ENCODE measurements at places on chromosomes 4 and X. TPM values are rescaled to one million over a fixed set of nuclear protein-coding genes. Genes with fewer than 3 reads are reported as not detected.

DNA sequence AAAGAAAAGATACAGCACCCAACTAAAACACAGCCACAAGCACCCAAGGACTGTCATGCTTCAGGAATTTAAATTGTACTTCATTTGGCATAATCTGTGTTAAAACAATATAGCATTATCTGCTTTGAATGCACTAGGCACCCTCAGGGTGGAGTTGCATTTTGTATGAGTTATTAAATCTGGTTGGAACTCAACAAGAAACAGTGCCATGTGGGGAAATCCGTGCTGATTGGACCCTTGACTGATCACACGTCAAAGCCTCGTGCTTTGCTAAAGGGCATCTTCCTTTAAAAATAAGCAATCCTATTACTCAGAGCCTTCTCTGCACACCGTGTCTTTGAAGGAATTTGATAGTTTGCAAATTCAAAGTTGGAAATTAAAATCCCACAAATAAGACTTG lies 35.4 kb downstream of the IGFBP7 start:
- H3K27me3 ChIP-seq = no peaks in the 10 kb centered on the region
- peak overlapping the region; percentile 9 for H3K27ac ChIP-seq
- peaks cover 3% of the 10 kb centered on the region for H3K36me3 ChIP-seq
- H3K4me3 ChIP-seq = no peak overlapping the region

DNA sequence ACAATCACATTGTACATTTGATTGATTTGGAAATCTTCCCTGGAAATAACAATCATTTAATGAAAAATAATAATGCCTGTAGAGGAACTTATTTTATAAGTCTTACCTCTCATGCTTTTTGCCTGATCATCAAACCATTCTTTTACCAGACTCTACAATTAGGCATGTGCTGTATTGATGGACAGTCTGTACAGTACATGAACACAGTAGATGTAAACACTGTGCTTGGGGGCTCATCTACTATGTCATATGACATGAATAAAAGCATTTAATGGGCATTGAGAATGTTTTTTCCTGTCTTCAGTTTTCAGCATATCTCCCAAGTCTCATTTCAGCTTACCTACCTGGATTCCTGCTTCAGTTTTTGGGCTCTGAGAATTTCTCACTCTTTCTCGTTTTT lies 1070.9 kb downstream of the STIM2 start:
- H3K27me3 ChIP-seq = no peaks in the 10 kb centered on the region
- no peak overlapping the region for H3K27ac ChIP-seq
- no peak overlapping the region for H3K4me3 ChIP-seq

DNA sequence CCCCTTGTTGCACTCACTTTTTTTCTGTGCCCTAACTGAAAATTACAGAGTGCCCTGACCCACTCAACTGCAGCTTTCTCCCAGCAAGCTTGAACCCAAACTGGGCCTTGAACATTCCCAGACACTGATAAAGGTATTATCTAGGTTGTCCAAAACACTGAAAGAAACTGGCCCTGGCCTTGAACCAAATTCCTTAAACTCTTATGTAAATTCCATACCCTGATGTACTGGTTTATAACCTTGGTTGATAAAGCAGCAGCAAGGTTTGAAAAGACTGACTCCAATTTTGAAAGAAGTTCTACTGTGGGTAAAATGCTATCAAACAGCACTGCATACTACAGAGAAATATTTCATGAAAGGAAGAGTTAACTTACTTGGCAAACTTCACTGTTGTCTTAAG lies 125.6 kb downstream of the PHF8 start:
- no peaks in the 10 kb centered on the region for H3K36me3 ChIP-seq
- H3K27me3 ChIP-seq = no peaks in the 10 kb centered on the region
- DNase-seq = no peak
- no peaks in the 10 kb centered on the region for H3K4me1 ChIP-seq
- H3K27ac ChIP-seq = no peak overlapping the region

DNA sequence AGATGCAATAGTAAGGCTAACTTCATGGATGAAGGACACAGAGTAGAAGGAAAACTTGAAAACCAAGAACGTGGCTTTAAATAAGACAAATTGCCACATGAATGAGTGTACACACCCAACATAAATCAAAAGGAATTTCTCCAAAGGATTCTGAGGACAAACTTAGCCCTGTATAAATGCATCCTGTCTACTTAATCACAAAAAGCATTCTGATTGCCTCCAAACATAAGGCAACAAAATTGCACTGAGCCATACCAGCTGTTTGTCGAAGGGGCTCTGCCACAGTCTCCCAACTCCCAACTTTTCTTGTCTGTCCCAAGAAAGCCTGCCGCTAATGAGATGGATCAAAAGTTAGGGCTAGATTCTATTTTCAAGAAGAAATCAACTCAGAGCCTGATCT lies 194.3 kb downstream of the SOWAHB start:
- H3K27ac ChIP-seq = peak overlapping the region; percentile 94
- H3K4me1 ChIP-seq = peaks cover 29% of the 10 kb centered on the region
- H3K4me3 ChIP-seq = no peak overlapping the region
- no peak for DNase-seq
- no peaks in the 10 kb centered on the region for H3K27me3 ChIP-seq

- no peak overlapping the region for H3K27ac ChIP-seq
- no peaks in the 10 kb centered on the region for H3K36me3 ChIP-seq
- no peak overlapping the region for H3K4me3 ChIP-seq
- DNase-seq = peak; percentile 64
Observed at GRCh38 chrX:1323315-1323714, 13.3 kb upstream of the IL3RA start.

DNA sequence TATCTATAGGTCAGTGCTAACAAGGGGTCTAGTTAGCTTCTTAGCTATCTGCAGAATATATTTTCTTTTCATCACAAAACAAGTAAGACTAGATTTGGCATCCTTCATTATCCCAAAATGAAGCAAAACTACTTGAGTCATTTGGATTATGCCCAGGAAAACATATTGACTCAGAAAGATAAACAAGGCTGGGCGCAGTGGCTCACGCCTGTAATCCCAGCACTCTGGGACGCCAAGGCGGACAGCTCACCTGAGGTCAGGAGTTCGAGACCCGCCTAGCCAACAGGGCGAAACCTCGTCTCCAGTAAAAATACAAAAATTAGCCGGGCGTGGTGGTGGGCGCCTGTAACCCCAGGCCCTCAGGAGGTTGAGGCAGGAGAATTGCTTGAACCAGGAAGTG lies 18.0 kb upstream of the MND1 start:
- no peak overlapping the region for H3K4me3 ChIP-seq
- H3K36me3 ChIP-seq = peaks cover 3% of the 10 kb centered on the region
- peak overlapping the region; percentile 28 for H3K27ac ChIP-seq
- DNase-seq = peak; percentile 58
- no peaks in the 10 kb centered on the region for H3K27me3 ChIP-seq

GRCh38 chr4:168836490-168836889 lies 173.6 kb downstream of the CBR4 start:
- H3K27me3 ChIP-seq = no peaks in the 10 kb centered on the region
- DNase-seq = no peak
- peaks cover 20% of the 10 kb centered on the region for H3K4me1 ChIP-seq
- H3K36me3 ChIP-seq = no peaks in the 10 kb centered on the region
- no peak overlapping the region for H3K4me3 ChIP-seq
- H3K27ac ChIP-seq = peak overlapping the region; percentile 69

GRCh38 chr4:3340038-3340699 lies 47.3 kb downstream of the RGS12 start:
- no peaks in the 10 kb centered on the region for H3K27me3 ChIP-seq
- DNase-seq = no peak
- no peaks in the 10 kb centered on the region for H3K36me3 ChIP-seq
- no peaks in the 10 kb centered on the region for H3K4me1 ChIP-seq
- no peak overlapping the region for H3K4me3 ChIP-seq
- no peak overlapping the region for H3K27ac ChIP-seq

- H3K4me1 ChIP-seq = no peaks in the 10 kb centered on the region
- no peak overlapping the region for H3K4me3 ChIP-seq
- no peak for DNase-seq
- no peak overlapping the region for H3K27ac ChIP-seq
Observed at GRCh38 chr4:57668621-57669020, 558.4 kb upstream of the IGFBP7 start.

GRCh38 chr4:154004507-154005170 lies 215.8 kb upstream of the SFRP2 start:
- no peak overlapping the region for H3K4me3 ChIP-seq
- no peak overlapping the region for H3K27ac ChIP-seq
- no peak for DNase-seq
- no peaks in the 10 kb centered on the region for H3K4me1 ChIP-seq
- H3K27me3 ChIP-seq = no peaks in the 10 kb centered on the region
- no peaks in the 10 kb centered on the region for H3K36me3 ChIP-seq

DNA sequence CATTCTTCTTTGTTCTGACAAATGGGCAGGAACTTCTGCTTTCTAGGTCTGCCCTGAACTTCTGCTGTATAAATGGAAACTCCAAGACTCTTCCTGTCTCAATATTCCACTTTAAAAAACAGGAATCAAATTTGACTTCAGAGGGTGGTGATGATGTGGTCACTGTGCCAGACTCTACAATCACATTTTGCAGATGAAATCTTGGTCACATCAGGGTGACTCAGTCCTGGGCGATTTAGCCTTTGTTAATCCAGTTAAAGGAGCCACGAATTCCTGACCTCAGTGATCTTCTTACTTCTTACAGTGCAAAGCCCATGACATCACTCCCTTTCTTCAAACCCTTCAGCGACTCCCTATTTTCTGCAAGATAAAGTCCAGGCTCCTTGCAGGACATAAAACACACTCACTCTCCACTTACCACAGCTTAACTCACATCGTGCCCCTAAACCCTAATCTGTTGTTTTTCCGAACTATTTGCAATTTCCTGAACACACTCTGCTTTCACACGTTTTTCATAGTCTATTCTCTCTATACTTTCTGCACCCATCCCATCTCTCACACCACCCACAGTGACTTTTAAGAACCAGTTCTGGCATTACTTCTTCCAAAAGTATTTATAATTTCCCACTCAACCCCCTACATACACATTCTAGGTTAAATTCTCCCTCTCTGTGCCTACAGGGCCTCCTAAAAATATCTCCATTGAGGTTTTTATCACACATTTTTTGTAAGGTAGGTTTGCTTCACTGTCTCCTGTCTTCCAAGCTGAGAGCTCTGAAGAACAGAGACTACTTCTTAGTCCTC lies 11.1 kb downstream of the GASK1B start:
- peaks cover 22% of the 10 kb centered on the region for H3K4me1 ChIP-seq
- no peaks in the 10 kb centered on the region for H3K27me3 ChIP-seq
- peak; percentile 73 for DNase-seq

Gene CT45A1
- total RNA-seq = not detected

Gene SPATA18
- total RNA-seq = 12.5 TPM

Gene FOXO4
- 24.2 TPM for total RNA-seq

Gene SPATA4
- not detected for total RNA-seq

Gene KLHL15
- total RNA-seq = 9.0 TPM

Gene CT83
- total RNA-seq = not detected

Gene ACOX3
- 43.7 TPM for total RNA-seq

Gene PLAC8
- total RNA-seq = 3.5 TPM

Gene C4orf51
- not detected for total RNA-seq

Gene HSPA4L
- total RNA-seq = 12.6 TPM

Gene TLR6
- 5.8 TPM for total RNA-seq

Gene CFP
- 6.0 TPM for total RNA-seq

Gene GLUD2
- total RNA-seq = 1.6 TPM
